ENCODE measurements at places on chromosomes 1 and 21.

GRCh38 chr1:77044133-77044849 lies 174.9 kb downstream of the PIGK start:
- no peak for DNase-seq

DNA sequence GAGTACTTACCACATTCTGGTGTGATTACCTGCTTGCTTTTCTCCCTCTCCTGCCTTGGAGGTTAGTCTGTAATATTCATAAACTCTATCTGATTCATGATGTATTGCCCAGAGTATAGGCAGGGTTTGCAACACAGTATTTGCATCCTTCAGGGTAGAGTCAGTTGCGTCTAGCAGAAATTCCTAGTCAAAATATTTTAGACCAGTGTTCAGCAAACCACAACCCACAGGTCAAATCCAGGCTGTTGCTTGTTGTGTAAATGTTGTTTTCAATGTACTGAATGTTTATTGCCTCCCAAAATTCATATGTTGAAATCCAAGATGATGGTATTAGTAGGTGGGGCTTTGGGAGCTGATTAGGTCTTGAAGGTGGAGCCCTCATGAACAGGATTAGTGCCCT lies 82.9 kb downstream of the NGF start:
- DNase-seq = no peak

DNA sequence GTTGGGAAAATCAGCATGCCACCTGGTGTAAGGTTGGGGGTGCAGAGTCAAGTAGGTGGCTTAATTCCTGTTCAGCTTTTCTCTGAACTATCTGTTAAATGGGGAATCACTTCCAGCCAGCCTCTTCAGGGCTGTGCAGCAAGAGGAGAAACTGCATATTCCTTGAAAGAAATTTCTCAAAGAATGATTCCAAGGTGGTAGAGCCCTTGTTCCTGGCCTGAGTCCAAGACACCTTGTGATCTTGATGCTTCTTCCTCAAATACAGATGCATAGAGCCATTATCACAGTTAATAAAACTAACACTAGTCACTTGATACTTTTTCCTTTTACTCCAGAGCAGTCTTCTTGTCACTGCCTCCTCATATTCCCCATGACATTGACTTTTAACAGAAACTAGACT lies 5.2 kb downstream of the TXLNA start:
- DNase-seq = no peak

- no peak for DNase-seq
These were observed 53.4 kb downstream of the MIER1 start for GRCh38 chr1:66978201-66978600.

GRCh38 chr1:219927956-219928790 lies at the start of gene SLC30A10:
SLC30A10 (minus strand) TSS chr1:219928557; CDS start chr1:219928440, 117 bp downstream.
- DNase-seq = peak; percentile 50
